C1 segment of cervical spinal cord (tissue), 14 donors: ENCODE measurements at places on chromosomes 7 and 10.
A peak's percentile ranks its signal among the peaks of the same experiment; 100 is the strongest.

GRCh38 chr7:137354396-137354795 lies 10.9 kb upstream of the PTN start:
- DNase-seq, result no peak

GRCh38 chr7:33932221-33932620 lies 26.9 kb downstream of the BMPER start:
- DNase-seq, result peak; percentile 26

DNA sequence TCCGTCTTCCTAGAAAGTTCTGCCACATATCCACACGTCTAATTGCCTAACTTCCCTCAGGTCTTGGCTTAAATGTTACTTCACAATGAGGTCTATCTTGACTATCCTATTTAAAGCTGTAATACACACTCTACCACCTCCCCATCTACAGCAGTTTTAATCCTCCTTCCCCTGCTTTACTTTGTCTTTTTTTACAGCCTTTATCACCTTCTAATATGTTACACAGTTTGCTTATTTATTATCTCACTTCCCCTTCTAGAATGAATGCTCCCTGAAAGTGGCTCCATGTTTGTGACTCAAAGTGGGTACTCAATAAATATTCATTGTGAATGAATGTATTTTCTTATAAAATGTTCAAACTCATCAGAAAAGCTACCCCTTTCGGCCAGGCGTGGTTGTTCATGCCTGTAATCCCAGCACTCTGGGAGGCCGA lies 13.6 kb upstream of the MICU1 start:
- DNase-seq, result no peak

- no peak for DNase-seq
Observed at GRCh38 chr10:126732868-126733267, 62.4 kb upstream of the C10orf90 start.

GRCh38 chr7:27424231-27424630 lies 181.6 kb downstream of the EVX1 start:
- no peak for DNase-seq

DNA sequence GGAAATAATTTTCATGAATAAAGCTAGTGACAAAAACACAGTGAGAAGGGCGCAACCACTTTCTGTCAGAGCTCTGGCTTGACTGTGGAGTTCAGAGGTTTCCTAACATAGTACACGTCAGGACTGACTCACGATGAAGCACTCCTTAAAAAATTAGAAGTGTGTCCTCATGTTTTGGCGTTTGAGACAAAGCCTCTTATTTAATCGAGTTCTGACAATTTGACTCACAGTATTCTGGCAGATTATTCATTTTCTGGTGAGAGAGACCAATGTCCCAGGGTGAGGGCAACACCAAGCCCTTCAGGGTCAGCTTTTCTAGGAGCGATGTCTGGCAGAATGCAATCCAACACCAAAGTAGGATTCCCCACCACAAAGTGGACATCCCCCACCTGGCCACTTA lies 108.7 kb downstream of the DIP2C start:
- no peak for DNase-seq

DNA sequence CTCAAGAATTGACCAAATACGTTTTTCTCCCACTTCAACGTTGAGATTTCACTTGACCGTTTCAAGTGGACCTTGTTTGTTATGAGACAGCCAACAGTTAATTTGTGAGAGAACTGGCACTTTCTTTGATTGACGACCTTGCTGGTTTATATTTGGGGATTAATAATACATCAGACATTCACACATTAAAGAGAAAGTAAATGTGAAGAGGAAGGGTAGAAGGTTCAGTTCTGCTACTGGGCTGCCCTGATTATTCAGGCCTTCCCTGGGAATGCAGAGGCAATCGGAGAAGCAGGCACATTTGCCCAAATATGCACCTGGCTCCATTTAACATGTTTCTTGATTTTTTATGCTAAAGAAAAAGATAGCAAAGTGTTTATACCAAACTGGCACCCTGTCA lies 114.1 kb downstream of the POU6F2 start:
- no peak for DNase-seq

DNA sequence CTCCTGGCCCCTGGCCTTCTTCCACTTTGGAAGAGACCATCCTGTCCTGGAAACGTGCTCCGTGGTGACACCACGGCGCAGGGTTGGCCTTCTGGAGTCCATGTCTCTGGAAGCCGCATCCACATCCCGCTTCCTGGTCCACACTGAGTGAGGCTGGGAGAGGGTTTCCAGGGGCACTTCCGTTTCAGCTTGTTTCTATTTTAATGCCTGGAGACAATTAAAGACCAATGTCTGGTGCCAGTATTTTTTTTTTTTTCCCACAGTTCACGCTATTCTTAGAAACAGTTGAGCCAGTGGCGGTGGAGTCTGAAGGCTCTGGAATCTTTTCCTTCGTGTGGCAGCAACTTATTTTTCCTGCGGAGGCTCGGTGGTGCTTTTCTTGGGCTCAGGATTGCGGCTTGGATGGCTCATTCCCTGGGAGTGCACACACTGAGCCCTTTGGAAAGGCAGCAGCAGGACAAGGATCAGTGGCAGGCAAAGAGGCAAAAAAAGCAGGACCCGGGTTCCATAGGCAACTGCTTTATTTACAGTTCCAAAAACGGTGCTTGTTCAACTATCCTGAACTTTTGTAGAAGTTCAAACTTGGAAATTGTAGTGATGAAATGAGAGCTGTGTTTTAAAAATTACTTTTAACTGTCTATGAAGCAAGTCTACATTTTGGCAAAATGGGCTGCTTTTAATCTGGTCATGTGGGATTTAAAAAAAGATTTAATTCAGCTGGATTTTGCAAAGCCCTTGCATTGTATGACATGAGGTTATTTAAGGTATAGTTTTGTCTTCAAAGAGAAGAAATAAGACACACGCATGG lies 202.8 kb downstream of the BAMBI start:
- no peak for DNase-seq

DNA sequence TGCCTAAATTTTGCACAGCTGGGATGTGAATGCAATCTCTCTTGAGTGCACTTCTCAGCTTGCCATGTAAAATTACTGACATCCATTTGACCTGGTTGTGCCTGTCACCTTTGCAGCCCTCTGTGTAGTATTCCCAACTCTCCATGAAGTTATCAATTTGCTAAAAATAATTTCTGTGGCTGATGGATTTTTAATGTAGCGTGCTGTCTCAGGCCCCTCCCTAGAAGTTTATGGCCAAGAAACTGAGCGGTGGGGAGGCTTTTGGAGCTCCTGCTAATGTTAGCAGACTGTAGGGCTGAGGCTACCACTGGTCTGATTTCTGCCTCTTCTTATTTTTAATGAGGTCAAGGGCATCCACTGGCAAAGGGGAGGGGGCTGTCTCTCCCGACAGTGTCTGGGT lies 577.0 kb upstream of the DPP6 start:
- DNase-seq, result no peak

GRCh38 chr7:106736508-106737201 lies 75.7 kb upstream of the CCDC71L start:
- DNase-seq, result no peak

DNA sequence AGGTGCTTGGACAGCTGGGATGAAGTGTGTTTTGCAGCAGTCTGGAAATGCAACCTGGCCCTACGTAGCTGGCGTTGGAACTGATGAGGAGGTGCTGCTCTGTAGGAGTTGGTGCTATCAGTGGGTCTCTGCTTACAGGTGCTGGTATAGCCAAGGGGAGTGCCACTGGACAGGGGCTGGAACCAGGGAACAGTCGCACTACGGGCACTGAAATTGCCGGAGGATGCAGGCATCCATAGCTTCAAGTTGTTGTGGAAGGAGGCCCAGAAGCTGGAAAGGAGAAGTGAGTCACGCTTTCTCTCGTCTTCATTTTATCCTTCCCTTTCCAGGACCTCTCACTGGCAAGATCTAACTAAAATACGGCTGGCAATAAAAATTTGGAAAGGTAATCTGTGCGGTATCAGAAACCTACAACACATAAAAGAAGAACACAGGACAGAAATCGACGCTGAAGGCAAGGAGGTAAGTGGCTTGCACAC lies 25.8 kb downstream of the MACC1 start:
- DNase-seq, result no peak

DNA sequence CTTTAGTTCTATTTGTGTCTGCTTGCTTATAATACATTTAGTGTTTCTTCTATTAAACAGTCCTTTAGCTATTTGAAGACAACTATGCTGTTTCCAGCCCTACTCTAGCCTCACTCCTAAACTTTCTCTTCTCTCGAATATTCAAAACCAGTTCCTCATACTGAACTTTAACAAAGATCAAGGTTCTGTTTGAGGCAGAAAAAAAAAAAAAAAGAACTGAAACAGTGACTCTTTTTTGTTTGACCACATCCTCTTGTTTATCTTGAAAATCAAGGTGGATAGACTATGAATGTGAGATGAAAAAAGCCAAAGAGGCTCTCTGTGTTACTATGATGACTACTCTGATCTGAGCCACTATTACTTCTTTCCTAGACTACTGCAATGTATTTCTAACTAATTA lies 154.3 kb downstream of the ZNF365 start:
- DNase-seq, result no peak

GRCh38 chr10:108443636-108444035 lies 1279.1 kb upstream of the SORCS1 start:
- no peak for DNase-seq

DNA sequence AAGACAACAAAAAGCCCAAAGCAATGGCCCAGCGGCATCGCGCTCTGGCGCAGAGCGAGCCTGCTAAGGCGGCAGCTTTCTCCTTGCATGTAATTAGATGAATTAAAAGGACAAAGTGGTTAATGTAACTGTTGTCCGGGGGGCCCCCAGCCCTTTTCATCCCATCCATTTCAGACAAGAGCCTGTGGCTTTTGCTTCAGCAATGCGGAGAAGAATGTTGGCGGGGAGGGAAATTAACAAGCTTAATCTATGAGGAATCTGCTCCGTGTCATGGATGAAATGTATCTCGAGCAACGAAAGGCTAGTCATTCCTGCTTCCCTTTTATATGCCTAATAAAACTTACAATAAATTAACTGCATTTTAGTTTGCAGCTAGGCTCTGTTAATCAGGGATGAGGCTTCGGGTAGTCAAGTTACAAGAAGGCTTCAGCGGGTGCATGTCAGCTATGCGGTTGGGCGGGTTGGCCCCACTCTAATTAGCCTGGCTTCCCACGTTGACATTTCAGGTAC lies 203.3 kb downstream of the BUB3 start:
- DNase-seq, result no peak

- no peak for DNase-seq
Observed at GRCh38 chr7:52323202-52323746, 712.2 kb upstream of the POM121L12 start.

DNA sequence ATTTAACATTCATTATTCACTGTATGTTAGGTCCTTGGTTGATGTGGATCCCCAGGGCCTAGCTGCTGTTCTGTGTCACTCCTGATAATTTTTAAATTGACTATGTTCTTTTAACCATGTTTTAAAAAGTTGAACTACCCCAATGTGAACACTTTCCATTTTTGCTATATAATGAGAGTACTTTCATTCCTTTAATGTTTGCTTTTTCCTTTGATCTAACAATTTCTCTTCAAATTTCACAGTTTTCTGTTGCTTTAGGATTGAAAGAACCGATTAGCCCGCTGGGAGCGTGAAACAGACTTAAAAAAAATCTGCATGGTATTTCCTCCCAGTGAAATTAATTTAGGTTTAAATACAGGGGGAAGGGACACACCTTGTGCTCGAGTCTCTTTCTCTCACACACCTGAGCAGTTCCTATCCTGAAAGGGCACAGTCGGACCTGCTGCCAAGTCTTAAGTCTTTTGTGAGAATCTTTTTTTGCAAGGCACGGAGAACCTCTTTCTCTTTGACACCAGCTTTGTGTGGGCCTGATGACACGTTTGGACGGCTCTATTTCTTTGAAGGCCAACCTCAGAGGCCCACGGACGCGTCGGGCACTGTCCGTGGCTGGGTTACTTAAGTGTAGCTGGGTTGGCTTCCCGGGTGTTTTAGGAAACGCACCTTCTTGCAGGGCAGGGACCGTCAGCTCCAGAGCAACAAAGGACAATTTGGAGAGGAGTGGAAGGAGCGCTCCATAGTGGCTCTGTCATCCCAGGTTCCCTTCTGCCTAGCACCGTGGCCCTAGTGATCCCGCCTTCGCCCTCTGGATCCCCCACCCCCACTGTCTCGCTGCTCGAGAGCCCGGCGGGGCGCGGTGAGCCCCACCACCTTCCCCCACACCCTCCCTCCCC lies 1.0 kb upstream of the CHN2 start:
- DNase-seq, result no peak

DNA sequence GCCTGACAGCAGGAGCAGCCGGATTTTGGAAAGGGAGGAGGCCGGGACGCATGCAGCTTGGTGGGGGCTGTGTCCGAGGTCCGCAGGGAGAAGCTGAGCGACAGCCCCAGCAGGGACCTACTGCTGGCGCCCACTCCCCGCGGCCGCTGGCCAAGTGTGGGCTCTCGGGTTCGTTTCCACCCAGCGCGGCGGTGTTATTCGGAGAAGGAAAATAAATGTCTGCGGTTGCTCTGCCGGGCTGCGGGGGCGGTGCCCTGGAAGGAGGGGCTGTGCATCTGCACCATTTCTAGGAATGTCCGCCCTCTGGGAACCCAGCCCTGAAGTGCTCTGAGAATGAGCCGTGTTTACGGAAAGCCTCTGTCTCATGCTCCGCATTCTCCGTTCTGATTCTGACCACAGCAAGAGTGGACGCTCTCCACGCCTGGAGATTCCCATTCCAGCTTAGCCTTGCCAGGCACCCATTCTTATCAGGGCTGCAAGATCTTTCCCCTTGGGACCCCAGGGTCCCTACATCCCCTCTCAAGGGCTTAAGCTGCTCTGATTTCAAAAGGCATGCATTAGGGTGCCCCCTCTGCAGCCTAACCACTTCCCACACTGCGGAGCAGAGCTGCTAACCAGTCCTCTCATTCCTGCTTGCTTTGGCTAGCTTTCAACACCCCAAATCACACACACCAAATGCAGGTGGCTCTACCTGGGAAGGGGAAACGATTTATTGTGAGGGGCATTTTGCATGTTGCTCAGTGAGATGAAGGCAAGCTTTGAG lies 256.6 kb upstream of the GLI3 start:
- peak; percentile 8 for DNase-seq
